Smooth muscle cell of bladder (primary cell): ENCODE measurements at places on chromosomes 1 and 21. TPM values are rescaled to one million over a fixed set of nuclear protein-coding genes. Genes with fewer than 3 reads are reported as not detected.

Gene RNU1-4
- total RNA-seq: 3,030 and 4,050 TPM in 2 replicates

Gene PEX19
- total RNA-seq: 46.0 and 47.5 TPM in 2 replicates

Gene BNIPL
- 0.14 and 0.18 TPM in 2 replicates for total RNA-seq

Gene LIN28A
- total RNA-seq: not detected in 2 replicates

Gene HSD3B2
- total RNA-seq: not detected in 2 replicates

Gene EPHB2
- total RNA-seq: 11.0 and 20.7 TPM in 2 replicates

Gene PARK7
- total RNA-seq: 338 and 358 TPM in 2 replicates

Gene ANGPTL1
- 8.8 and 15.6 TPM in 2 replicates for total RNA-seq

Gene CLCA1
- under 0.01 TPM in 1 of 2 replicates, not detected in the other for total RNA-seq

Gene TMEM240
- total RNA-seq: 2.1 and 3.3 TPM in 2 replicates

Gene CNIH4
- total RNA-seq: 112 and 114 TPM in 2 replicates

Gene RXRG
- total RNA-seq: 0.09 TPM in 1 of 2 replicates, not detected in the other

Gene LHX8
- total RNA-seq: 1.00 TPM in 1 of 2 replicates, not detected in the other

Gene TRNP1
- total RNA-seq: 9.7 and 15.7 TPM in 2 replicates

Gene CENPF
- total RNA-seq: 4.3 and 4.7 TPM in 2 replicates

Gene ARHGAP29
- total RNA-seq: 15.6 and 22.6 TPM in 2 replicates

Gene TRIM17
- 0.09 and 0.14 TPM in 2 replicates for total RNA-seq

Gene AIM2
- total RNA-seq: not detected in 2 replicates

Gene MRPS14
- total RNA-seq: 29.2 and 29.3 TPM in 2 replicates

Gene TSHB
- not detected in 2 replicates for total RNA-seq

Gene TMEM52
- not detected in 2 replicates for total RNA-seq

Gene KCNE2
- not detected in 2 replicates for total RNA-seq

Gene SIK1
- 1.3 and 1.7 TPM in 2 replicates for total RNA-seq

Gene PROK1
- 0.14 TPM in 1 of 2 replicates, not detected in the other for total RNA-seq

Gene DPT
- total RNA-seq: 0.18 TPM in 1 of 2 replicates, not detected in the other

Gene SYPL2
- total RNA-seq: 0.28 and 0.46 TPM in 2 replicates
